RKO (cell line): ENCODE measurements at places on chromosomes 7 and 10.

- DNase-seq, result no peak
Measured at GRCh38 chr10:106836933-106837663, 327.4 kb downstream of the SORCS1 start.

- DNase-seq, result no peak
Measured at GRCh38 chr10:11525503-11525902, 85.9 kb downstream of the USP6NL start.

DNA sequence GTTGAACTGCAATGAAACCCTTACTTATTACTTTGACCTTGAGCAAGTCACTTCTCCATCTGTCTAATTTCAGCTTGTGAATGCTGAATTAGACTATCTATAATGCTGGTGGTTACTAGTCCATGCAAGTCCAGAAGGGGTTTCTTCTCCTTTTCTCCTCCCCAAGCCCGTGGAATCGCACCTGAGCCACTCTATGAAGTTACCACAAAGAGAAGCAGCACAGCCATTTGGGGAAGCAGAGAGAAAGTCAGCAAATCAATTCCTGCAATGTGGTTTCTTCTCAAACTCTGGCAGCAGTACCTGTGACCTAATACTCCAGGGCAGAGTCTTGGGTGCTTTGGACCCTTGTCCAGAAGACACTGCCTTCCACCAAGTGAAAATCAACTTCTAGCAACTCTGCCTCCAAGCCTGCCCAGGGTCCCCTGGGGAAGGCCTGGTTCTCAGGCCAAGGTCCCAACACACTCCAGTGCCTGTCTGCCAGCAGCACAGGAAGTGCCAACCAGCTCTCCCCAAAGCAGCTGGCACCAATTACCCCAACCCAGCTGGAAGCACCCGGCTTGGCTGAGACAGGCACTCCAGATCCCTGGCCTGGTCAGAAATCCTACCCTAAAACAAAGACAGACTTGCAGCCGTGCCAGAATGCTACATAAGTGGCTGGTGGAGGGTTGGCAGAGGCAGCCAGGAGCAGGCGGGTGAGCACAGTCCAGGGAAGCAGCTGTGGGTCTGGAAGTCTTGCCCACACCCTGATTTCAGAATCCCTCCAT lies 200.3 kb downstream of the LSM5 start:
- DNase-seq, result no peak

GRCh38 chr7:112350585-112350984 lies 99.7 kb upstream of the IFRD1 start:
- no peak for DNase-seq

DNA sequence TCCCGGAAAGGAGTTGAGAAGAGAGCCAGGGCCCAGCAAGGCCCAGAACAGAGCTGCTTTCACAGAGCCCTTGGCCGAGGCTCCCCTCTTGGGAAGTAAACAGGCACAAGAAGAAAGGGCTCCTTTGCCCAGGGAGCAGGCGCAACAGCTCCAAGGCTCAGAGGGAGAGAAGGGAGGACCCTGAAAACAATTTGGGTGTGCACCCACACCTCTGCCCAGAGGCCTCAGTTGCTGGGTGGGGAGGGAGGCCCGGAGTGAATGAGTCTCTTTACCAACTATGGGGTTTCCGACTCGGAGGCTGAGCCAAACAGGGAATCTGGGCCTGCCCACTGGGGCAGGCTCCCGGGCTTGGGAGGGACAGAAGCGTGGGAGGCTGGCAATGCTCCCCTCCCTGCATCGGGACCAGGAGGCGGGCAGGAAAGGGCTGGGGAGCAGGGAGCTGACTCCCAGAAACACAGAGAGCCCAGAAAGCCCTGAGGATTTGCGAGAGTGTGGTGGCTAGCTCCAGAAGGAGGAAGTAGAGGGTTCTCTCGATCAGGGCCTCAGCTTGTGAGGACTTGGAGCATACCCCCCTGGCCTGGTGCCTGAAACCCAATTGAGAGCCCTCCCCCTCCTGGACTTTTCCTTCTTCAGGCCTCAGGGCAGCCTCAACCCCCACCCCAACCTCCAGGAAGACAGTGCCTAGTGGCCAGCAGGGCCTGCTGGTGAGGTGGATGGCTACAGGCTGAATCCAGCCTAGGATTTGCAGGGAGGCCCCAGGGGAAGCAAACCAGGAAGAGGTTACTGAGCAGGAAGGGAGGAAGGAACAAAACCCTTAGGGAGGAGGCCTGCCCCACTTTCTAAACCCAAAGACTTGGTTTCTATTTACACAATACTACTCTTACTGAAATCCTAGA lies 6.2 kb downstream of the C10orf105 start:
- no peak for DNase-seq

DNA sequence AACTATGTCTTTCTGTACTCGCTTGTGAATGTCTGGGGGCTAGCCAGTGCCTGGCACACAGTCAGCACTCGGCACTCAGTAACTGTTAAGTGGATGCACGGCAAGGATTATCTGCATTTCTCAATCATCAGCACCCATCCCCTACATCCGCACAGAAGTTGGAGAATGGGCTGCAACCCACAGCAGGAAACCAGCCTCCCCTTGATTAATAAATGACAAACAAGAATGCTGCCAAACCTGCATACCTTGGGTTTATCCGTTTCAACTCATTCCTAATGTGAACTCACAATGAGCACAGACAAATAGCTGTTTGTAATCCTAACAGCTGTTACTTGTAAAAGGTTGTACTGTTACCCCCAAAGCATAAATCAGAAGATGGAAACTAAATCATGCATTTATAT lies 28.9 kb downstream of the PPP1R3C start:
- no peak for DNase-seq

GRCh38 chr10:112000466-112000865 lies 183.1 kb downstream of the GPAM start:
- DNase-seq, result no peak

- DNase-seq, result no peak
Measured at GRCh38 chr10:69224862-69225657, 4.9 kb downstream of the HKDC1 start.

GRCh38 chr7:157440346-157441022 lies 103.7 kb downstream of the DNAJB6 start:
- DNase-seq, result no peak

- DNase-seq, result no peak
Measured at GRCh38 chr7:125197731-125198393, 268.2 kb upstream of the POT1 start.

DNA sequence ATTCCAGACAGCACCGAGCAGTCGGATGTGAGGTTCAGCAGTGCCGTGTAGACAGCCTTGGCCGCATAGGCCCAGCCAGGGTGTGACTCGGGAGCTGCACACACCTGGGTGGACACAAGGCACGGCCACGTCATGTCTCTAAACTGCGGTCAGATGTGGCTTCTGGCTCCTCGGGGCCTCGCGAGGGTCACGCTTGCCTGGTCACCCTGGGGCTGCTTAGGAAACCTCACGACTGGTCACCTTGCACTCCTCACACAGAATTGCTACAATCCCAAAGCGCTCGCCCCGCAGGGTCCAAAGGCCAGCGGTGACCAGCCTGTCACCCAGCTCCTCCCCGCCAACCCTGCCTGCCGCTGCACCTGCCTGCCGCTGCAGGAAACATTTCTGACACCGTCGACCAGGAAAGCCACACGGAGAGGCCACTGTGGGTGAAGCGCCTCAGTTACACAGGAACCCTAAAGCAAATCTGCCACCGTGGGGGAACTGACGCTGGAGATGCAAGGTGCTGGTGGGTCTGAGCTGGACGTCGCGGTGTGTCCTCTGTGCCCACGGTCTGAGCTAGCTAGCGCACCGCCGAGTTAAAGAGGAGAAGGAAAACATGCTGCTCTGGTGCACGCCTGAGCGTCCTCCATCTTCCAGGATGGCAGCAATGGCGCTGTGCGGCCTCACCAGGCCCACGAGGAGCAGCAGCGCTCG lies 5.0 kb downstream of the GPER1 start:
- no peak for DNase-seq

DNA sequence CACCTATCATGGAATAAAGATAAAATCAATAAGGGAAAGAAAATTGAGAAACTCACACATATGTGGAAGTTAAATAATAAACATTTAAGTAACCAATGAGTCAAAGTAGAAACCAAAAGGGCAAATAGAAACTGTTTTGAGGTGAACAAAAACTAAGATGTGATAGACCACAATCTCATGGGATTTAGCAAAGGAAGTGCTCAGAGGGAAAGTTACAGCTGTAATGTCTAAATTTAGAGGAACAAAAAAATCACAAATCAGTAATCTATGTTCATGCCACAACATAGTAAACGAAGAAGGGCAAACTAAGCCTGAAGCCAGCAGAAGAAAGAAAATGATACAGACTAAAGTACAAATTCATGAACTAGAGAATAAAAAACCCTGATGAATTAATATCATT lies 16.3 kb downstream of the CYP3A4 start:
- no peak for DNase-seq

DNA sequence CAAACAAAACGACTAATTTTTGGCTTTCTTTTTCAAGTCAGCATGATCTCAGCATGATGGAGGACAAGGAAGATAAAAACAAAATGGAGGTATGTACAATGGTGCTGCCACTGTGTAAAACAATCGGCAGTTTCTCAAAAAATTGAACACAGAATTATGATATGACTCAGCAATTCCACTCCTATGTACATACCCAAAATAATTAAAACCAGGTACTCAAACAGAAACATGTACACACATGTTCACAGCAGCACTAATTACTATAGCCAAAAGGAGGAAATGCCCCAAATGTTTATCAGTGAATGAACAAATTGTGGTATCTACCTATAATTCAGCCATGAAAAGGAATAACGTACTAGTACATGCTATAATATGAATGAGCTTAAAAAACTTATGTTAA lies 29.9 kb downstream of the SNX13 start:
- DNase-seq, result no peak

- DNase-seq, result no peak
Measured at GRCh38 chr10:71135236-71135635, 77.1 kb upstream of the UNC5B start.
